Stimulated activated CD4-positive, alpha-beta T cell treated with anti-CD3 and anti-CD28 coated beads, TNF-alpha, amount 100 ng/mL, for 1 hour (primary cell): ENCODE measurements at places on chromosomes 16 and 17.

- no peak for DNase-seq
Measured at GRCh38 chr17:77750427-77751043, 208.0 kb upstream of the TNRC6C start.

DNA sequence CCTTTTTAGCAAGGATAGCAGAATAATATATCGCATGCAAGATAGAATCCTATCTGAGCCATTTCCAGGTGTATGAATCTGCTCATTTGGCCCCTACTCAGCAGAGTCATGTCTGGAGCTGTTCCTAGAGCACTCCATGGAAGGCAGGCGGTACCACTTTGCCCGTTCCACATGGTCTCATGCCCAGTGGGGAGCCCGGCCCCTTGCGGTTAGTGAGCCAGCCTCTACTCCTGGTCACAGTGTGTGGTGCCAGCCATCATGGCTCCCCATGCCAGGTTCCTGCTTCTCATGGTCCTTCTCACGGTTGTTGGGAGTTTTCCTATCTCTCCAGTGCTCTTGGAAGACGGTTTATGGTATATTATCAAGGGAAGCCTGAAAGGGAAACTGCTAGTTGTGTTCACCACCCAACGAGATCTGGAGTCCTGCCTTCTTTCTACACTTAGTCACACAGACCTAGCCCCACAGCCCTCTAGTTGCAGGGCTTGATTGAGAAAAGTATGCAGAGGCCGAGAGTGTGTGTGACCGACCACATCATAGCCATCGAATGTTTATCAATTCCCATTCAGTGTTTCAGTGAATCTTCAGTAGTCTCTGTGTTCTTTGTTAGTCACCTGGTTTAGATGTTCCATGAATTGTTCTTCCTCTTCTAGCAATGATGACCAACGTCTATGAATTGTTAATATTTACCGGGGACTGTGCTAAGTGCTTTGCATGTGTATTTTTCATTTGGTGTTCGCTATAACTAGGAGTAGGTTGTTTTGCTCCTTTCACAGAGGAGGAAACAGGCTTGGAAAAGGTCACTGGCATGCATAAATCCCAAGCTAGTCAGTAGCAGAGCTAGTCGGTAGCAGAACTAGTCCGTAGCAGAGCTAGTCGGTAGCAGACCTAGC lies 9.6 kb downstream of the JPT2 start:
- DNase-seq = no peak

DNA sequence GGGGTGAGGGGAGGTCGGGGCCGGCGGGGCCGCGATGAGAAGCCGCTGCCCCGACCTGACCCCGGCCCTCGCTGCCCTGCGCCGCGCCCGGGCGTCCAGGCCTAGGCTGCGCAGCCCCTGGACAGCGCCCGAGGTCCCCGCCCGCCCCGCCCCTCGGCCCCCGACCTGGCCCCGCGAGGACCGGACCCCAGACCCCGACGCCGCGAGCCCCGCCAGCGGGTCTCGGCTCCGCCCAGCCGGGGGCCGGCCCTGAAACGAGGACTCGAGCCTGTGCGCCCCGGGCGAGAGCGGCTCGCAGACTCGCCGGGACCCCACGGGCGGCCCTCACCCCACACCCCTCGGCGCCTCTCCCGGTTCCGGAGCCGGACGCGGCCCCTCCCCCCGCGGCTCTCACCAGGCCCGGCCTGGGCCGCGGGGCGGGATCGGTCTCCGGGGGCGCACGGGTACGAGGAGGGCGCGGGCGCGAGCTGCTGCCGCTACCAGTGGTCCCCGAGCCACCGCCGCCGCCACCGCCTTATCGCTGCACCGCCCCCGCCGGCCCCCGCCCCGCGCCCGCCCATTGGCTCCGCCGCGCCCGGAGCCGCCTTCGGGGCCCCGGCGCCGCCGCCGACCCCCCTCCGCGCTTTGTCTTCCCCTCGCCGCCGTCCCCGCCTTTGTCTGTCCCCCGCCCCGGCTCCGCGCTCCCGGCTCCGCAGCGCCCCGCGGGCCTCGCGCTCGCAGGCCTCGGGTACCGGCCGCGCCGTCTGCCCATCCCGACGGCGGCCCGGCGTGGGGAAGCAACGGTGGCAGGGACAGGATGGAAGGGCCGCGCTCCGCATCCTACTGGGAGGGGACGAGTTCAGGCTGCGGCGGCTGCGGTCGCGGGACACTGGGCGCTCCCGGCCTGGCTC lies at the start of gene LIMD2:
Gene LIMD2, minus strand, starts transcription at position 488 of the 890 bp plus-strand sequence. CDS start 827 bp downstream, outside the sequence.
- peak; percentile 74 for DNase-seq

DNA sequence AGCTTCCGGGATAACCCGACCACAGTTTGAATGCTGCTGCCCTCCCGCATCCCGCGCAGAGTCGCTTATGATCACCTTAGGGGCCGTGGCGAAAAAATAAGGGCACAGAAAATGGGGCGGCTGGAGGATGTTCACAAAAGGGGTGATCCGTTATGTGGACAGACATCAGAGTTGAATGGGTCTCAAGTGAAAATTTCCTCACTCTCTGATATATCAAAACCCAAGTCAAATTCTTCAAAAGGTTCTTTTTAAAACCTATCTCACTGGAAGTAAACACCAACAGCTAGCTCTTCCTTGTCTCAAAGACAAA lies 400 bp upstream of the CEP112 start:
- no peak for DNase-seq

DNA sequence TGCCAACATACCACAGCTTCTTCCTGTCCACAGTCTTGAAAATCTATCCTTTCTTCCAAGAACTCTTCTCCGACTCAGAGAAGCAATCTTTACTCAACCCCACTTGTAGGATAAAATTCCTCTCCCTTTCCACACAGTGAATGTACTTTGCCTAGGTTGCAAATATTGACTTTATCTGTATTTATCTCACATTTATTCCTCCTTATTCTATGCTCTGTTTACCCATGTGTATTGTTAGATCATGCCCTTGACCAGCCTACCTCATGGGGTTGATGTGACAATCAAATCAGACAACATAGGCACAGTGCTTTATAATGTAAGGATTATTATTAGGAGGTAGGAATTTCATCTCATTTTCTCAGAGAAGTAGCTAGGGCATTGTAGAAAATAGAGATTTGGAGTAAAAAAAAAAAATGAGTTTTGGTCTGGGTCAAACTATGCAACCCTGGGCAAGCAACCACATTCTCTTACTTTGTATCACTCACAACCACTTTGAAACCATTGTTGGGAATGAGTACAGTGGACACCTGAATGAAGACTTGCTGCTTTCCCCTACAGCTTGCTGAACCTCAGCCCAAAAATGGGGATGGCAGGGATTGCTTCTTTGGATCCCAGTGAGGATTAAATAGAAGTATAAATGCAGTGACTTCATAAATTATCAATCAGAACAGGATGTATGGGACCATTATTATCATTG lies 9.1 kb upstream of the SLC35B1 start:
- DNase-seq = no peak

DNA sequence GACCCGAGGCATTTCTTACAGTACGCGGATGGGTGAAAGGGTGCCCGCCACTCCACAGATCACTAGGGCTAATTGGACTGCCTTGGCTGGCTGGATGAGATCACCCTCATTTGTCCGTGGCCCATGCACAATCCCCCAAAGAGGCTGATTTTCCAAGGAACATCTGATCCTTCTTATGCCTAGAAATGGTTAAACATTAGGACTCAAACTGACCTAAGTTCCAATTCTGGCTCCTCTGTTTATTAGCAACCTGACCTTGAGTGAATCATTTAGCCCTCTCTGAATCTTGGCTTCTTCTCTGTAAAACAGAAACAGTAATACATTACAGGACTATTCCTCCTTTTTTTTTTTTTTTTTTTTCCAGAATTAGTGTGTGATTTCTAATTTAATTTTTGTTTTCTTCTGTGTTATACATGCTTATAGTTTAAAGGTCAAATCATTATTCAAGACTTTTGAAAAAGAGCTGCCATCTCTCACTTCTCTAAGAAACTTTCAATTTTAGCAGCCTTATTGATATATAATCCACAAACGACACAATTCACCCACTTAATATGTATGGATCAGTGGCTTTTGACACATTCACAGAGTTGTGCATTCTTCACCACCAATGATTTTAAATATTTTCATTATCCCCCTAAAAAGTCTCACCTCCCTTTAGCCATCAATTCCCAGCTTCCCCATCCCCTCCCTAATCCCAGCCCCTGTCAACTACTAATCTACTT lies 45.4 kb upstream of the TMEM132E start:
- no peak for DNase-seq

- no peak for DNase-seq
Measured at GRCh38 chr17:32794533-32795246, 82.2 kb downstream of the MYO1D start.

DNA sequence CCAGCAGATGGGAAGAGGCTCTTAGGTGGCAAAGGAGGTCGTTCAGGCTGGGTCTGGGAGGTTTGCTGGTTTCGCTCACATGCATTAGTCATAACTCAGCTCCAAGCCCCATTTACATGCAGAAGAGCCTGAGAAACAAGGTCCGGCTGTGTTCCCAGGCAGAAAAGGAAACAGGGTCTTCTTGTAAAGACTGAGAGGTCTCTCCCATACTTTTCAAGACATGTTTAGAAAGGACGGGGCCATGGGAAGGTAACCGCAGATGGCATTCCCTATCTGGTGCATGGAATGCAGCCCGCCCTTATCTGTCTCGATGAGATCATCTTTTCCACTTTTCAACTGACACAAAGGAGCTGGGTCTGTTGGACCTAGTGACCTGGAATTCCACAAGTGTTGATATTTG lies 389.0 kb upstream of the CDH11 start:
- no peak for DNase-seq

DNA sequence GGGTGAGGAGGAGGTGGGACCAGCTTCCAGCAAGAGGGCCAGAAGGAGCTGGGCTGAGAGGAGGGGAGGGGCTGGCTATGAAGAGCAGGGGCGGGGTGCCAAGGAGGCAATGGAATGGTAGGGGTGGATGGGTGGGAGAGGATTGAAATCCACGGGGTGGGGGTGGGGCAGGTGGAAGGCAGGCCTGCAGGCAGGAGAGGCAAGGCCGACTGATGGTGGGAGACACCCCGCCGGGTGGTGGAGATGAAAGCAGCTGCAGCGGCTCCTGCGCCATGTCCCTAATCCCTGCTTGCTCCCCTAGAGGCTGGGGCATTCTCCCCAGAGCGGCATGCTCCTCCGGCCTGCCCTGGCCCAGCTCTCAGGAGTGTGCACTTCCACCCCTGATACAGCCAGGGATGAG lies 27.8 kb upstream of the TAC4 start:
- DNase-seq = no peak

DNA sequence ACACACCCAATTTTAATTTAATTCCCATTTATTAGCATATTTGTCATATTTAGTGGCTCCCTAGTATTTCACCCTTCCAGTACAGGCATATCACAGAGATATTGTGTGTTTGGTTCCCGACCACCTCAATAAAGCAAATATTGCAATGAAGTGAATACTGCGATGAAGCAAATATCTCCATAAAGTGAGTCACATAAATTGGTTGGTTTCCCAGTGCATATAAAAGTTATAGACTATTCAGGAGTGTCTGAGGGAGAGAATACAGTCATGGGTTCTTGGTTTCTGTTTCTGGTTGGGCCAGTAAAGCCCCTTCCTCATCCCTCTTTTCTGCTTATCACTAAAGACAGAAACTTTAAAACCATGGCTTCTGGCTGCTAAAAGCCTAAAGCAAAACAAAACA lies 295.4 kb upstream of the AXIN2 start:
- no peak for DNase-seq

DNA sequence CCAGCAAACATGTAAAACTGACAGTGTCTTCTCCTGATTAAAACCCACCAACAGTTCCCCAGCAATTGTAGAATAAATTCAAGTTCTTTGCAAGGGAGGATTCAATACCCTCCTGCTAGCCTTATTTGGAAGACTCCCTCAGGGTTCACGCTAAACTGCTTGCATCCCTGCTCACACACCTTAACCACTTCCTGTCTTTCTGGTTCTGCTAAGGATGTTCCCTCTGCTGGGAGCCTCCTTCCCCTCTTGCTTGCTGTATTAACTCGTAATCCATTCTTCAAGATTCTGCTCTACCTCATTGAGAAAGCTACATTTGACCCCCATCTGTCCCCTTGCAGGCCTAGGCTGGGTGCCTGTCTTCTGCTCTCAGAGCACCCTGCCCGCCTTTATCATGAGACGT lies 2.3 kb upstream of the SHISA6 start:
- no peak for DNase-seq

GRCh38 chr17:35051183-35051578 lies 12.3 kb downstream of the RFFL start:
- DNase-seq = peak; percentile 25

DNA sequence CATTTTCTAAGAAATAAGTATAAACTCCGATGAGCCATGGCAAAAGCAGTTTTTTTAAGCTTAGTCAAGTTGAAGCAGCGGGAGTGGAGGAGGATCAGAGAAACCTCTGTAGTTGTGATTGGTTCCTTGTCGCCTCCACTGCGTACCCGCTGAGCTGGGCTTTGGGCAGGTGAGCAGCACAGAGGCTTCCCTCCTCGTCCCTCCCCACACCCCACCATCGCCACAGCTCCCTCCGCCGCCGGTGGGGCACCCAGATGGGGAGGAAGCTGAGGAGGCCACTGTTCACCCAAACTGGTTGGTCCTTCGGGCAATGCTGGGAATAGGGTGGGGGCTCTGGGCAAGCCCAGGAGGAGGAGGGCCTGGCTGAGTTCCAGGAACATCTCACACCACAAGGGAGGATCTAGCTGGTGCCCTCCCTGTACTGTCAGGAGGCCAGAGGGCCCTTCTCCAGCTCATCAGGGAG lies 5.2 kb upstream of the MRPL38 start:
- no peak for DNase-seq

DNA sequence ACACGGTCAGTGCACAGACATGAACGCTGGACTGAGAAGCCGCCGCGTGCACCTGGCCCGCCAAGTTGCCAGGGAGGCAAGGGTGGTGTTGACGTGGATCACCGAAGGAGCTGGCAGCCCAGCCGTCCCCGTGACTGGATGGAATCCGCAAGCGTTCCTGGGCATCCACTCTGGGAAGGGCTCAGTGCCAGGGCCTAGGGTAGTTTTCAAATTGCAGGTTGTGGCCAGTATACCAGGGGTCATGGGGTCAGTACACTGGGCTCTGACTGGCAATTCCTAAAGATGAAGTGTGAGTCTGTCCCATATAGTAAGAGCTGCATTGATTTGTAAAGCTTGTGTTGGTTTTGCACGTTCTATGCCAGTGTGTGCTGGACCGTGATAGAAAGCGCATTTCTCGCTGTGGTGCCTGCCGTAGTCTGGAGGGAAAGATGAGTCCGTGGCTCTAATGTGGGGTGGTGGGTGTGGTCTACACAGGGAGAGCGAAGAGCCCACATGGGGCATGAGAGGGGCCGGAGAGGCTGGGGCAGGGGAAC lies 21.1 kb upstream of the METRNL start:
- DNase-seq = no peak

- DNase-seq = no peak
Measured at GRCh38 chr16:82033683-82034300, 1.3 kb upstream of the HSD17B2 start.
